Stimulated activated CD8-positive, alpha-beta memory T cell treated with anti-CD3 and anti-CD28 coated beads, Interleukin-7, amount 100 ng/mL, for 48 hours (primary cell): ENCODE measurements at places on chromosomes 5 and 9.
A peak's percentile ranks its signal among the peaks of the same experiment; 100 is the strongest.

DNA sequence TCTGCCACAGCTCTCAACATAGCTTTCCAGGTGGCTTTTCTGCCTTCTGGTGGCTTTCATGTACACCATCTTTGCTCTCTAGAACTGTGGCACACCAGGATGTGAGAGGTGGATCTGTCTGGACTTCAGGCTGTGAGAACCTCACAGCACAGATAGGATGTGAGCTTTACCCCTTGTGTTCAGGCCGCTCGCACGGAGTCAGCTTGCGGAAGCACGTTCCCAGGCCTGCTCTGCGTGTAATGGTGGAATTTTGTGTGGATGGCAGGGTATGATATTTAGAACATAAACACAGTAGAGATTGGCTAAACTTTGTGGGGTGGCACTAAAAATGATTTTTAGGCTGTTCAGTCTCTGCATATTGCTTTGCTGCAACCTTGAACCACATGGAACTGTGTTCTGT, 250.5 kb downstream of the FANCC start:
- DNase-seq, result no peak

- DNase-seq, result no peak
Measured at GRCh38 chr5:10288592-10289219, 19.0 kb downstream of the CMBL start.

DNA sequence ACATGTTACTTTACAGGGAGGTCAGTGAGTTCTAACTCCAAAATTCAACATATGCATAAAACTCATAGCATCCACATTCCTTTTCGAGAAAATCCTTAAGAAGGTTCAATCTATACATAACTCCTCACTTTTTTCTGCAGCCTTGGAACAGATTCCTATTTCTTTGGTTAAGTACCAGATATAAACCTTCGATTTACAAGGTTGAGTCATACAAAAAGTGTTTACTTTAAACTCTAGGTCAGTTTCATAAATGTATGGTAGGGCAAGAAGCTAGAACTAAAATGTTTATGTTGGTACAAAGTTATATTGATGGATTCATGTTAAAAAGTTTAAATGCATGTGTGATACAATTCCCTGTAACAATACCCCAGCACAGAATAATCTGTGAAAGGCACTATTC, 19.4 kb downstream of the CDKN2AIPNL start:
- DNase-seq, result no peak

GRCh38 chr5:159100025-159100781, 487 bp upstream of the EBF1 start:
- DNase-seq, result peak; percentile 47

DNA sequence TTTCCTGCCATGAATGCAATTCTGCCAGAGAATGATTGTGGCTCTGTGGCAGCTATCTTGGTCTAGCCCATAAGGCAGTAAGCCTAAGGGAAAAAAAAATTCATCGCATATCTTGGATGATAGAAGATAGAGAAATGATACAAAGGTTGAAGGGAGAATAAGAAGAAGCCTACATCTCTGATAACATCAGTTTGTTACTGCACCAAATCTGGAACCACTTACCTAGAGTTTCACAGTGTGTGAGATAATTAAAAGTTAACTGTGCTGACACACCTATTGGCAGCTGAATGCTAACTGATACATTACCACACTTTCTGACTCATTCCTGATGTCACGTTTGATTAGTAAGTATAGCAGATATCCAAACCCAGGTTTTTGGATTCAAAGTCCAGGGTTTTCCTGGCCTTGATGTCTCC, 91.6 kb upstream of the TAF11L2 start:
- no peak for DNase-seq

GRCh38 chr9:110141227-110141793, 66.6 kb downstream of the C9orf152 start:
- DNase-seq, result no peak

DNA sequence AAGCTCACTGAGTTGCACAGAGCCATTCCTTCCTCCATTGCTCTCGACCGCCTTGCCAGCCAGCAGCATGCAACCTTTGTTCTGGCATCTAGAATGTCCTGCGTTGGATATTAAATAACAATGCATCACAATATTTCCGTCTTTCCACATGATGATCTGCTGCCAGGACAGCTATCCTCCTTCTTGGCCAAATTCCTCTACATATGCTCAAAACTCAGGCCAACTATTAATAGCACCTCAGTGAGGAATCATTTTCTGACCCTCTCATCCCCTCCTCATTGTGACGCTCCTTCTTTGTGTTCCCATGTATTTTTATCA, 128.6 kb downstream of the MYO10 start:
- no peak for DNase-seq

DNA sequence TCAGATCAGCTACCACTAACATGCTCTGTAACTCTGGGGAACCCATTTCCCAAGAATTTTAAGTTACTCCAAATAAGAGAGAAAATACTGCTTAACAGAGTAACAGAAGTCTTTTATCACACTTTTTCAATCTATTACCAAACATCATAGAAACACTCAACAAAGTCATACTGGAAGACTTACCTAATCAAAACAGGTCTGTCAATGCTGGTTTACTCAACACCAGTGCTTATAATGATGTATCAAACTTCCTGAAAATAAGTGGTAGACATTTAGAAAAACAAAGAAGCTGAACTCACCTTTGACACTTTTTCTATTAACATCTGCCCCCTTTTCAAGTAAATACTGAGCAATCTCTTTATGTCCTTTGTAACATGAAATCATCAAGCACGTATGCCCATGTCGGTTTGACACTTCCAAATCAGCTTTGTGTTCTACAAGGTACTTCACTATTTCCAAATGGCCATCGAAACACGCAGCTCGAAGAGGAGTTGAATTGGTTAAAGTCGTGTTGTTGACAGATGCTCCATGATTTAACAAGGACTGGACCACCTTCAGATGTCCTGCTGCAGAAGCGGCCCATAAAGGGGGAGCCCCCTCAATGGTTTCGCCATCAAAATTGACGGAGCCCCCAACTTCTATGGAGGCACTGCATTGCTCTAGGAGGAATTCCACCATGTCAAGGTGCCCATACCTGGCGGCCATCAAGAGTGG, 1.8 kb downstream of the FEM1C start:
- no peak for DNase-seq

DNA sequence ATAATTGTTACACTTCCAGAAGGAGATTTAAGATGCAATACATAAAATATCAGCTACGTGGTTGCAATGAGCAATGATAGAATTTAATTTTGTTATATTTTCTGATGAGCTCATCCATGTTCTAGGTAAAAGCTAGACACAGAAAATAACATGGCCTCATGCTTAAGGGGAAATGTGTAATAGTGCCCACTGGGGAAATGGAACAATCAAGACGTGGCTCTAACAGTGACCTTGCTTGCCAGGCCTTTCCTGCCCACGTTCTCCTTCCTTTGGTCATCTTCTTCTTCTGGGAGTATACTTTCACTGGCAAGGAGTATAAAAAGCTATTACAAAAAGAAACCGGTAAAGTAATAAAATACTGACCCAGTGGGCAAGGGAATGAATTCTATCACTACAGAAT, 116.2 kb upstream of the TMEM161B start:
- no peak for DNase-seq

GRCh38 chr9:125409637-125410521, 148.3 kb downstream of the GAPVD1 start:
- no peak for DNase-seq

GRCh38 chr5:156378159-156378558, 51.2 kb downstream of the SGCD start:
- DNase-seq, result no peak

- DNase-seq, result no peak
Measured at GRCh38 chr5:140073296-140073695, 30.2 kb upstream of the NRG2 start.

GRCh38 chr5:132195727-132196126, 31.9 kb downstream of the P4HA2 start:
- no peak for DNase-seq

DNA sequence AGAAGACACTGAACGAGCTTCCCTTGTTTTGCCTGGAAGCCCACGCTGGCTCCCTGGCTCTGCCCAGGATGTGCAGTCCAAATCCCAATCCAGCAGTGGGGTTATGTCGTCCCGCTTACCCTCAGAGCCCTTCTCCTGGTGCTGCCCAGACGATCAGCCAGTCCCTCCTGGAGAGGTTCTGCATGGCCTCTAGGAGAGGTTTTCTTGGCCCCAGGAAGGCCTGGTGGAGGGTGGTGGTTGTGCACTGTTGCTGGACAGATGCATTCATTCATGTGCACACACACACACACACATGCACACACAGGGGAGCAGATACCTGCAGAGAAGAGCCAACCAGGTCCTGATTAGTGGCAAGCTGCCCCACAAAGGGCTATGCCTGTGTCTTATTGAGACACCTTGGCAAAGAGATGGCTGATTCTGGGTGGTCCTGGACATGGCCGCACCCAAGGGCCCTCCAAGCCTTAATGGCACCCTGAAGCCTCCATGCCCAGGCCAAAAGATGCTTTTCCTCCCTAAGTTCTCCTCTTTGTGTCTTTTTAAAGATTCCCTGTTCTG, 10.5 kb upstream of the OLFM1 start:
- DNase-seq, result no peak

- no peak for DNase-seq
Measured at GRCh38 chr9:38747067-38747466, 27.1 kb upstream of the FAM240B start.

DNA sequence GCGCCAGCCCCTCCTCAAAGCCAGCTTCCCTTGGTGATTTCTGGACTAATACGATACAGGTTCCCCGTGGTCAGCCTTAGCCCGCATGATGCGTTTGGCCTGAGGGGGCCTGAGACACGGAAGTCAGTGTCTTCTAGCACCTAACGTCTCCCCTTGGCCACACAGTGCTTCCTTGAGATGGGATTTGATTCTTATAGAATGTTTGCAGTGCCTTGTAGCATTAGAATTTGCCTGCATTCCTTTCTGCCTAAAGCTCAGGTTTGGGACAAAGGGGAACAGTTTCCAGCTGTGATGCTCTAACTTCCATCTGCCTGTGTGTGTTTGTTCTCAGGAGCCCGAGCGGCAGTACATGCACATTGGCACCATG, 34.4 kb downstream of the CFAP90 start:
- no peak for DNase-seq

DNA sequence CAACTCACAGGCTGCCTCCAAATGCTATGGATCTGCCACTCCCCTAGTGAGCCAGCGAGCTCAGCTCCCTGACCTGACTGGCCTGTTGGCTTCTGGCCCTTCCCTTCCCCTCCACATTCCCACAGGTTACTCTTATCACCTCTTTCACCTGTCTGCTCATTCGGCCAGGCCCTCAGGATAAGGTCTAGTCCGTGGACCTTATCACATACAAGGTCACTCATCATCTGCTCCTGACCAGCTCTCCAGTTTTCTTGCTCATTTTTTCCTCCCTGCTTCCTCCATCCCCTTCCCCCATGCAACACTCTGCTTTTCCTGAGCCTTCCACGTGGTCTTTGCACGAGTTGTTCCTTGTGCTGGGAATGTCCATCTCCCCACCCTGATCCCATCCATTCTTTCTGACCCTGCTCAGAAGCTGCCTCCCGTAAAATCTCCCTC, 25.9 kb upstream of the NDST1 start:
- no peak for DNase-seq

DNA sequence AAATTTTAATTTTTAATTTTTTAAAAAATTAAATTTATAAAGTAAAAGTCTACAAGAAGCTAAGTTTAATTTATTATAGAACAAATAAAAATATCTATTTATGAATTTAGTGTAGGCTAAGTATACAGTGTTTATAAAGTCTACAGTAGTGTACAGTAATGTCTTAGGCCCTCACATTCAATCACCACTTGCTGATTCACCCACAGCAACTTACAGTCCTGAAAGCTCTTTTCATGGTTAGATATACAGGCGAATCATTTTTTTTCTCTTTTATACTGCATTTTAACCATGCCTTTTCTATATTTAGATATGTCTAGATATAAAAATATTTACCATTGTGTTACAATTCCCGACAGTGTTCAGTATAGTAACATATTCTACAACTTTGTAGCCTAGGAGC, 55.9 kb downstream of the PCSK1 start:
- DNase-seq, result no peak

DNA sequence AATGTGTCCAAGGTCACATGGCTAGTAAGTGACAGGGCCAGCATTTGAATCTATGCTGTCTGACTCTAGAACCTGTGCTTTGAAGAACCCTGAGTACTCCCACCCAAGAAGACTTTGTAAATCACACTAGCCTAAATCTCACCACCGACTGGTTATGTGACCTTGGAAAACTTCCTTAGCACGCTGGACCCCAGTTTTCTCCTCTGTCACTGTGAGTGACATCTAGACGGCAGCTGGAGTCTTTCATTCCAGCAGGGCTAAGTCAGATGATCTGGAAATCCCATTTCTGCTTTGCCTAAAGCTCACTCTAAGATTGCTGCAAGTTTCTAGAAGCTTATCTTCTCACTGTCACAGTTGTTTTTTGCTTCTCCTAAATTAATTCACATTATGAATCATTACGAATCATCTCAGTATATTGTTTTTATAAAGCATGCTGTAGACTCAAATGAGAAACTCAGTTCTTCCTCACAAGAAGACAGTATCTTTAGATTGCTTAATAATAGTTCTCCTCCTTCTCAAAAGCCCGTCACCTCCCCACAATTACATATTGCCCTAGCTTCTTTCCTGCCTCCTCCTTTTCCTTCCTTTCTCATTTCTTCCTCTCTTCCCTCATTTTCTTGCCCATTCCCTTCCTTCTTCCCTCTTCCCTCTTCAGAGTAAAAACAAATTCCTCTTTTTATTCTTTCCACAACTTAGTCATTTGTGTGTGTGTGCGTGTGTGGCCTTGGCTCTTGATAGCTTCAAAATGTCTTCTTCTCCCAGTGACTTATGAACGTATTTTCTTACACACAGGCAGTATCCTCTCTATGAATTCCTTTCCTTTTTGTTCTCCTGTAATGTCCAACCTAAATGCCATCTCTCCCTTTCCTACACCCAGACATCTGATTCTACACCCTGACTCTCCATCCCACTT, 16.8 kb downstream of the ALDOB start:
- no peak for DNase-seq

DNA sequence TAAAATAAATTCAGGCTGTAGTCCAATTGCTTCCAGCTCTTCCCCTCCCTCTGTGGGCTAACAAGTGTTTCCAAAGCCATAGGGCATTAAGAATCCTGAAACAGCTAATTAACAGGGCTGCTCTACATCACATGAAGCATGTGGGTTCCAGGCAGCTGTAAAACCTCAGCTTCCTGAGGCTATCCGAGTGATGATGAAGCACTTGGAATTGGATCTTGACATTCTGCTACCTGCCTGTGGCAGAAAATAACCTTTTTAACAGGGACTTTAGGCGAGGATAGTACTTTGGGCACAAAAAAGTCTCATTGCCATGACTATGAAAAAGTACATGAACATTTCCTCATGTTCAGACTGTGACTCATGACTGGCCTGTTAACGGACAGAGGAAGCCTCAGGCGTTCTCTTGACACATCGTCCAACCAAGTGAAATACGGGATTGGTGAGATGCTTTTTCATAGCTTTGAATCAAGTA, 107.2 kb downstream of the PDE4D start:
- DNase-seq, result no peak

GRCh38 chr5:43410414-43410813, 1.8 kb downstream of the CCL28 start:
- no peak for DNase-seq

GRCh38 chr5:135120951-135121350, 86.9 kb upstream of the PITX1 start:
- no peak for DNase-seq
